ENCODE measurements at places on chromosomes 7 and 10.

- DNase-seq, result no peak
These were observed 112.4 kb downstream of the BICC1 start for GRCh38 chr10:58625070-58625469.

DNA sequence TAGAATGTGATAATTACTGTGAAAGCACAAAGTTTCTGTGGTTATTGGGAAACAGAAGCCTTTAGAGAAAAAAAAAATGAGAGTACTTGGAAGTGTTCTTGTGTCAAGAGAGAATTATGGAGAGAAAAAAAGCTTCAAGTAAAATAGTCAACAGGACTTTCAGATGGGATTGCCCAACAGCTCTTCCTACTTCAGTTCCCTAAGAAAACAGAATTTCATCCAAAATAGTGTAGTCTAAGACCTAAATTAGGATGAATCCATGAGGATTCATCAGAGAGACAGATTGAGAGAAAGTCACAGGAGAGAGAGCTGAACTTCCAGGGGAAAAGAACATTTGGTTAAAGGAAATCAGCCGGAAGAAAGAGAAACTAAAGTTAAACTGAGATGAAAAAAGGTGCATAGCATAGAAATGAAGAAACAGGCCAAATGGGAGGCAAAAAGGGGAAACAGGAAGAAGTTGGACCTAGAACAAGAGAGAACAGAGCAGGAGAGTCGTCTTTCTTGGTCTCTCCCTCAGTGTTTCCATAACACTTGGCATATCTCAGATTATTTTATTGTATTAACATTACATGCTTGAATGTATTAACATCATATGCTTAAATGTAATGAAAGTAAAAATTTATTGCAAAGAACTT, 2.5 kb downstream of the SCIN start:
- no peak for DNase-seq

GRCh38 chr7:149625340-149625946, 127.8 kb upstream of the ZNF746 start:
- peak; percentile 40 for DNase-seq

GRCh38 chr10:22368981-22369380, 23.7 kb downstream of the SPAG6 start:
- no peak for DNase-seq

DNA sequence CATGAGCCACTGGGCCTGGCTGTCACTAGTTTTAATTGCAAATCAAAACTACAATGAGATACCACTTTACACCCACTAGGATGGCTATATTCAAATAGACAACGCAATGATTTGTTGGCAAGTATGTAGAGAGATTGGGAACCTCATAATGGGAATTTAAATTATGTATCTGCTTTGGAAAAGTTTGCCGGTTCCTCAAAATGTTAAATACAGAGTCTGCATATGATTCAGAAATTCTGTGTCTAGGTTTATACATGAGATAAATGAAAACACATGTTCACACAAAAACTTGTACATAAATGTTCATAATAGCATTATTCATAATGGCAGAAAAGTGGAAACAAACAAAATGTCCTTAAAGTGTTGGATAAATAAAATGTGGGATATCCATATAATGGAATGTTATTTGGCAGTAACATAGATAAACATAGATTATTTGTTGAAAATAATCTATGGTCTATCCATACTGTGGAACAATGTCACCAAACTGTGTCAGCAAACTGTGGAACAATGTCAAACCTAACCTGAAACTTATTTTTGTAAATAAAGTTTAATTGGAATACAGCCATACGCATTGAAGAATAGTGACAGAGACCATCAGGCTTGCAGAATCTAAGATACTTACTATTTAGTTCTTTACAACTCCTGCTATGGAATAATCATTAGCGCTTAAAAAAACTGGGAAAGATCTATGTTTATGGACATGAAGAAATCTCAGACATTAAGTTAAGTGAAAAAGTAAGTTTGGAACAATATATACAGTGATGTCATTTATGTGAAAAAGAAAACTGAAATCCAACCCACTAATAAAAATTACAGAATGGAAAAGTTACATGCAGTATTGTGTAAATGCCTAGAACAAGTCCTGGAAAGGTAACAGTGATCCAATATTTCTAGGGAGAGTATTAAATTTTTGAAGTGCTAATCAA, 70.9 kb downstream of the CCDC7 start:
- no peak for DNase-seq

- no peak for DNase-seq
These were observed 22.5 kb upstream of the VAX1 start for GRCh38 chr10:117160567-117160966.

GRCh38 chr7:155602750-155603149, 41.7 kb upstream of the RBM33 start:
- DNase-seq, result no peak

- peak; percentile 24 for DNase-seq
These were observed 4.0 kb upstream of the IGF2BP3 start for GRCh38 chr7:23474094-23474828.

GRCh38 chr7:20162665-20163064, 54.5 kb downstream of the MACC1 start:
- DNase-seq, result no peak

GRCh38 chr7:7931626-7932025, 37.0 kb upstream of the GLCCI1 start:
- DNase-seq, result no peak

- DNase-seq, result no peak
These were observed 56.6 kb downstream of the GSDME start for GRCh38 chr7:24700521-24701260.

DNA sequence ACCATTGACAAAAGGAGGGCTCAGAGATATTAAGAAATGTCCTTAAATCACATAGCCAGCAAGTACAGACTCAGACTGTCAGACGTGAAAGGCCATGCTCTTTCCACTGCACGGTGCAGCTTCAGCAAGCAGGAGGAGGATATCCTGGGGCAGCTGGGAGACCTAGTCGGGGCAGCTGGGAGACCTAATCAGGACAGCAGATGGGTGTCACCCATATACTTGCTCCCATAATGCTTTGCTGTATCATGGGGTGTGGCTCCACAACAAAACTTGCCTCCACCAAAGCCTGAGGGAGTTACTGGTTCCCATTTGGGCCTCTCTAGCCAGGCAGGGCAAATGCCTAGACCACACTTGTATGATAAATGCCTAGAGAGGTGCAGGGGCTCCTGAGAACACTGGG, 55.4 kb downstream of the GRID1 start:
- DNase-seq, result no peak

- no peak for DNase-seq
These were observed 644.7 kb upstream of the NRP1 start for GRCh38 chr10:33979195-33979594.

DNA sequence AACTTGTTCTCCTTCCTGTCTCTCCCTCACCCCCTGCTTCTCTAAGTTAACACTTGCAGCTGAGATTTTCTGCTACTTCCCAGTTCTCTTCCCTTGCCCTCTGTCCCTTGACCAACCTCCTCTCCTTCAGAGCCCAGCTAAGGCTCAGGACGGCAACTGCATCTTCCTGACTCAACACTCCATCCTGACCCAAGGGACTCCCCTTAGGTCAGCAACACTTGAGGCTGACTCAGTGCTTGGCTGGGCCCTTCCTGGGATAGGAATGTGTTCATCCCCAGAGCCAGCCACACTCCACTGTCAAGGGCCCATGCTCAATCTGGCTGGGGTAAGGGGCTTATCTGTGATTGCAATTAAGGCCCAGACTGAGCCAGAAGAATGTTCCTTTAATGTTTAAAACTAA, 3.4 kb downstream of the CALHM2 start:
- no peak for DNase-seq

GRCh38 chr7:17239683-17240521, 58.5 kb upstream of the AHR start:
- DNase-seq, result no peak

DNA sequence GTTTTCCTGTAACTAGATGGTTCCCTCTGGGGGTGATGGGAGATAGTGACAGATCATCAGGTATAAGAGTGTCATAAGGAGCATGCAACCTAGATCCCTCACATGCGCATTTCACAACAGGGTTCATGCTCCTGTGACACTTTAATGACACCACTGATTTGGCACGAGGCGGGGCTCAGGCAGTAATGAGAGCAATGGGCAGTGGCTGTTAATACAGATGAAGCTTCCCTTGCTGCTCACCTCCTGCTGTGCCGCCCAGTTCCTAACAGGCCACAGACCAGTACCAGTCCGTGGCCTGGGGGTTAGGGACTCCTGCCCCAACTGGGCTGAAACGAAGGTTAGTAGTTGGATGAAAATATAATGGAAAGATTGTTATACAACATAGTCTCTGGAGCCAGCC, 201.6 kb upstream of the LRRN3 start:
- DNase-seq, result no peak

DNA sequence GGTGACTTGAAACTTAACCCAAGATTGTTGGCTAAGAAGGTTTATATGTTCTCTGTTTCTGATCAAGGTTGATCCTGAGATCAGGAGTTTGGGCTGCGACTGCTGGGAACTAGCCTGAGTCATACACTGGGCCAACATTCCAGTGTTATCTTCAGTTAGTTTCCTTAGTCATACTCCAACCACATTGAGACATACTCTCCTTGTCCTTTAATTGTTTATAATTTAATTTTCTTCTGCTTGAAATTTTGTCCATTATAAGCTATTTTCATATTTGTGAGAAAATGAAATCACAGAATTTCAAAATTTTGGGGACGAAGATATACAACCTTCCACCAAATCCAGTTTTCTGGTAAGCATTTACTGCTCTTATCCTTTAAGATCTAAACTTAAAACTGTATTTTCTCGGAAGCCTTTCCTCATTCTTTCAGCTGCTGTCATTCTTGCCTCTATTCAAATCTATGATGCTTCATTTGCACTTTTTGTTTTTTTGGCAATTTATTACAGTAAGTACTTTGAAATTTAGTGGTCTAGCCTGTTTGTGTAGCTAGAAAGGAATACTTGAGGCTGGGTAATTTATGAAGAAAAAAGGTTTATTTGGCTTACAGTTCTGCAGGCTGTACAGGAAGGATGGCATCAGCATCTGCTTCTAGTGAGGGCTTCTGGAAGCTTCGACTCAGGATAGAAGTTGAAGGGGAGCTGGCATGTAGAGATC, 63.4 kb upstream of the POT1 start:
- DNase-seq, result no peak

GRCh38 chr7:90194911-90195809, 16.4 kb upstream of the STEAP2 start:
- no peak for DNase-seq

DNA sequence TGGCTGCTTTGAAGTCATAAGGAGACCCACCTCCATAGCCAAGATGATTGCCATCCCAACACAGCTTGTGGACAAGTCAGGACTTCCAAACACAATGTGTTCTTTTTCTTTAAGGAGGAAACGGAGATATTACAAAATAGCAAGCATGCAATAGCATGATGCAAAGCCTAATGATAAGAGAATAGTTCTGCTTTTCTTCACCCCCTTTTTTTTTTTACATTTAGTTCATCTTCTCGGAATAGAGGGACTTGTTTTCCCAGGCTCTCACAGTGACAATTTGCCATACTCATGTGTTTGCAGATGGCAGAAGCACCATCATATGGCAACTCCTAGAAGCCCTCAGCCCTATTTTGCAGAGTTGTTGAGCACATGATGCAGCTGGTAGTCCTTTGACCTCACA, 119.8 kb downstream of the ITGB8 start:
- no peak for DNase-seq

DNA sequence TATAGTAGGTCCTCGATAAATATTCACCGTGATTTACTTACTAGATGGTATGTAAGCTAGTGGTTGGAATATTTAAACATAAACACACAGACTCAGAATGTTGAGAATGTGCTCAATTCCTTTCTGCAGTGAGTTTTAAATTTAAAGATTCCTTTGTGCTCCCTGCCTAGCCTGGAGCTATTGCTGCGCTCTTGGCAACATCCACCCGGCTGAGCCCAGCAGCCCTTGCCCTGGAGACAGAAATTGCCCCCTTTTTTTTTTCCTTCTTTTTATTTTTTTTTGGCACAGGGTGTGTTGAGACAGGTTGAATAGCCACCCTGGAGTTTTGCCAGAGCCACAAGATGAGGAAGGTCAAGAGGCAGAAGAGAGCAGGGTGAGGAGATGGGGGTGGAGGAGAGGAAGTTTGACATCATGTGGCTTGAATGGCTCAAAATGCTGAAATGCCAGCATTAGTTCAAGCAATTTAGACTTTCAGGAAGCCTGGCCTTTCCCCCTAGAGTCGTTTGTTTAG, 180.8 kb downstream of the PRKCQ start:
- DNase-seq, result no peak

DNA sequence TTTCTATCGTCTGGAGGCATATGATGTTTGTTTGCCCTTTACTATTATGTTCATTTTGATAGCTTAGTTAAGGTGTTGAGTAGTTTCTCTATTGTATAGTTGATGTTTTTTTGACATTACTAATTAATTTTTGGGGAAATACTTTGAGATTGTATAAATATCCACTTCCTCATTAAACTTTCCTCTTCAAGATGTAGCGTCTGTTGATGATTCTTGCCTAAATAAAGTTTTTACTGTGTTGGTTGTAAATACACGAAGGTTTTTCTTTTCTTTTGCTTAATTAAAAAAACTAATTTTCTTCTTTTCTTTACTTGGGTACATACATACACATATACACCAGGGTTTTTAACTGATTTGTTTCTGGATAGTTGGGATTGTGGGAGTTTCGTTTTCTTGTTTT, 8.5 kb downstream of the KMT2E start:
- DNase-seq, result no peak

- DNase-seq, result no peak
These were observed 19.8 kb downstream of the LSMEM1 start for GRCh38 chr7:112500619-112501018.

Measured in CD4-positive, alpha-beta T cell treated with Interleukin-6 at 100 ng/mL for 8 hours (primary cell).